Osteocyte (in vitro differentiated cells): ENCODE measurements at places on chromosomes 16 and 17.

DNA sequence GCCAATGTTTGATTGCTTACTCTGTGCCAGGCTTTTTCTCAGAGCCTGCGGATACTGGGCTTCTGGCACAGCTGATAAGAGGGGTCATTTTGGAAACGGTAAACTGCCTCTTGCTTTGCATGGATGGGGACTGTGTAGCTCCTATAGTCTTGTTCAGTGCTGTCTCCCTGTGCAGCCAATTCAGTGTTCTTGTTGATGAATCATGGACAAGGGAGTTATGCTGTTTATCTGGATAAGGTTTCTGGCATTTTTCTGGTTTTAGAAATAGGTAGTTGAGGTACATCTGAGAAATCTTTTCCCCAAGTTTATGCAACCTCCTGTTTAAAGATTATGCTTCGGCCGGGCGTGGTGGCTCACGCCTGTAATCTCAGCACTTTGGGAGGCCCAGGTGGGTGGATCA is 16.7 kb upstream of the TANGO6 start:
- no peak for DNase-seq

DNA sequence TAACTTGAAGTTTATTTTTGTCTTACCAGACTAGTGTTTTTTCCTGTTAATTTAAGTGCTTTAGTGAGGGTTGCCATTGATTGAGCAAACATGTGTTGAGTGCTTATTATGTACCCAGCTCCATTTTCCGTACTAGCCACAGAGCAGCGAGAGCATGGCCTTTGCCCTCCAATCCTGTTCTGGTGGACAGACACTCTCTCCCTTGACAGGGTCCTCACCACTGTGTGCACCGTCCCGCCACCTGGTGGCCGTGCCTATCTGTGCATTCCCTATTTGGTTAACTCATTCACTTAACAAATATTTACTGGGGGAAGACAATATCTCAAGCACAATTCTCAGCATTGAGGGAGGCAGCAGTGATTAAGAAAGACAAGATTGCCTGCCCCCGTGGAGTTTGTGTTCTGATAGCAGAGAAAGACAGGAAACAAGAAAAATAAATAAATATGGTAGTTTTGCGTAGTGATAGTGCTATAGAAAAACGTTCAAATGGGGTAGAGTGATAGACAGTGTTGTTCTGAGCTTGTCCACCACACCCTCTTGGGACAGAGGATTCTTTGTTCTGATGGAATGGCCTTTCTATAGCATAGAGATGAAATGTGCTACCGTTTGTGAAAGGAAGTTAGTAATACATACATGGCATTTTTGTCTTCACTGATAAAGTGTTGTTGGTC is 13.0 kb downstream of the CDH13 start:
- DNase-seq = no peak

GRCh38 chr17:40559954-40560591 is 5.2 kb downstream of the CCR7 start:
- peak; percentile 96 for DNase-seq

DNA sequence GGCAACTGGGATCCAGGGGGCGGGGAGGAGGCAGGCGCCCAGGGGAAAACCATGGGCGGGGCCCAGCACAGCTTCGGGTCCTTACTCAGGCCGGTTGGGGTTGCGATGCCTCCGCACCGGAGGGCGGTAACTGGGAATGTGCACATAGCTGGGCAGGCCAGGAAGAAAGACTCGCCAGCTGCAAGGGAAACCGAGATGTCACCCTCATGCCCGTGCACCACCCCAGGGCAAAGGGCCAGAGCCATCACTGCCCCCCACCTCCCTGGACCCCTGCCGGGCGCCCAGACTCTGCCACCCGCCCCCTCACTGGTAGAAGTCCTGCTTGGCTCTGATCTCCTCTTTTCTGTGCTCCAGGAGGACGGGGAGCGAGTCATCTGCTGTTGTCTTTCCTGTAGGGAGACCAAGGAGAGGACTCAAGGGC is 6.7 kb downstream of the ALOX12B start:
- no peak for DNase-seq

DNA sequence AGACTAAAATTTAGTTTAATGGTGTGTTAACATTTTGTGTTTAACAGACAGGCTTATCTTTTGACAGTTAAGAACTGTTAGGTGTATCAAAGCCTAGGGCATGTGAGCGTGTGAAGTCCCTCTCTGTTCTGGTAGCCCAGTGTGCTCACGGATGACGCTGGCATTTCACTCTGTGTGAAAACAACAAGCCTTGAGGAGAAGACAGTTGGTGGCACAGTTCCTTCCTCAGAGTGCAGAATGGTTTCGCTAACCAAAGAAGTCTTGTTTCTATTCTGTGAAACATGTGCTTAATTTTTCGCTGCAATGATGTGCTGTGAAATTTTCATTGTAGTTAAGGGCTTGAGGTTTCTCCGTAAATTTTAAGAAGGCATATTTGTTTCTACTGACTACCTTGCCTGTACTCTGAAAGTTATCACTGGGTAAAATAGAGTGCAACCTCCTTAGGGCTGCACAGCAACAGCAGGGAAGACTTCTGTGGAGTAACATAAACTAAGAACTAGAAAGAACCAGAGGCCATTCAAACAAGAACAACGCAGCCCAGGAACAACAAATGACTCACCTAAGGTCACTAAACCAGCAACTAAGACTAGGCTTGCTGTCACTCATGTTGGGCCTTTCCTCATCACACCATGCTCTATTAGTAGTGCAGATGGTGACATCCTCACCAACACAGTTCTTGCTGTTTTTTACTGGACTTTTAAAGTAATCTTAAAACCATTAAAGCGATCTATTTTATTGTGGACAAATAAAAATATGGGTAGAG is 33.4 kb downstream of the BRD7 start:
- no peak for DNase-seq

DNA sequence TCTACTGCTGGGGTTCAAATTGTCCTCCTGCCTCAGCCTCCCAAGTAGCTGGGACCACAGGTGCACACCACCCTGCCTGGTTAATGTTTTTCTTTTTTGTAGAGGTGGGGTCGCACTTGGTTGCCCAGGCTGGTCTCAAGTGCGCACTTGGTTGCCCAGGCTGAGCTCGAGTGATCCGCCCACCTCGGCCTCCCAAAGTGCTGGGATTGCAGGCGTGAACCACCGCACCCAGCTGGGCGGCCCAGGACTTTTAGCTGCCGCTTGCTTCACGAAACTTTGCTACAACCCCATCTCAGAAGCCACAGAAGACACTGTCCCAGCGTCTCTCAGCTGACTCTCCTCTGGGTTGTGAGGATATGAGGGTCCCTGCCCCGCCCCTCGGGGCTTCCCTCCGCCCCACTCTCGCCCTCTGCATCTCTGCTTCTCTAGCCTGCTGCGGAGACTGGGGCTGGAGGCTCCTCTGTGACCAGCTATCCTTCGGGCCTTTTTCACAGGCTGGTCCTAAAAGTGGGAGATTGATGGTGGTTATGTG is 48.8 kb upstream of the CBX4 start:
- DNase-seq = no peak

- no peak for DNase-seq
These were observed 4.4 kb downstream of the TBX6 start for GRCh38 chr16:30087181-30087898.
